ENCODE measurements at places on chromosomes 3 and 15. TPM values are rescaled to one million over a fixed set of nuclear protein-coding genes. Genes with fewer than 3 reads are reported as not detected.

DNA sequence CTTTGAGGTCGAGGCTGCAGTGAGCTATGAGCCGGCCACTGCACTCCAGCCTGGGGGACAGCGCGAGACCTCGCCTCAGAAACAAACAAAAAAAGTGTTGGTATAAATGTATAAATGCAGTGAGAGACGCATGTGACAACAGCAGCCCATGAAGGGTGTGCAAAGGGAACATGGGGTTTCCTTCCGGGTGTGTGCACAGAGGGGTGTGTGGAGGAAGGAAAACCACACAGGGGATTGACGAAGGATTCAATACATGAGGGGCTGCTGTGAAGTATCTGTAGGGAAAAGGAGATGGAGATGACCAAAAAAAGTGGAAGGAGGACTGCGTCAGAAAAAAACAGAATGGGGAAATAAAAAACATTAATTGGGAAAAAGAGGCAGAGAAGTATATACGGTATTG lies 1.1 kb downstream of the MTFMT start:
- H3K27ac ChIP-seq, result peak overlapping the region; percentile 5
- no peaks in the 10 kb centered on the region for H3K27me3 ChIP-seq
- no peaks in the 10 kb centered on the region for H3K36me3 ChIP-seq
- DNase-seq, result no peak
- no peaks in the 10 kb centered on the region for H3K4me1 ChIP-seq
- H3K4me3 ChIP-seq, result peak overlapping the region; percentile 75

DNA sequence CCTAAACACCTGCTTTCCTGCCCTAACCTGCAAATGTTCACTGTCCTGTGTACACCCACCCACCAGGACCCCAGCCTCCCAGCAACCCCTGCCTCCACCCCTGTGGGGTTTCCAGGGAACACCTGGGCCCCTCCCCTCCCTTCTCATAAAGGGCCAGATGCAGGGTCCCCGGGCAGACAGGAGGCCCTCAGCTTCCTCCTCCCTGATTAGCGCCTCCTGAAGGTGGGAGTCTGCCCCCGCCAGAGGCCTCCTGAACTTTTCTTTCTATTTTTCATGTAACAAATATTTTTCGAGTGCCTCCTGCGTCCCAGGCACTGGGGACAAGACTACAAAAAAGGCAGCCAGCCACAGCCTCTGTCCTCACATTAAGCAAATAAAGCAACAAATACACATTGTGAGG lies 135.4 kb upstream of the LINGO1 start:
- H3K4me3 ChIP-seq, result no peak overlapping the region
- H3K36me3 ChIP-seq, result no peaks in the 10 kb centered on the region
- no peaks in the 10 kb centered on the region for H3K27me3 ChIP-seq
- H3K4me1 ChIP-seq, result no peaks in the 10 kb centered on the region
- H3K27ac ChIP-seq, result no peak overlapping the region
- DNase-seq, result no peak

DNA sequence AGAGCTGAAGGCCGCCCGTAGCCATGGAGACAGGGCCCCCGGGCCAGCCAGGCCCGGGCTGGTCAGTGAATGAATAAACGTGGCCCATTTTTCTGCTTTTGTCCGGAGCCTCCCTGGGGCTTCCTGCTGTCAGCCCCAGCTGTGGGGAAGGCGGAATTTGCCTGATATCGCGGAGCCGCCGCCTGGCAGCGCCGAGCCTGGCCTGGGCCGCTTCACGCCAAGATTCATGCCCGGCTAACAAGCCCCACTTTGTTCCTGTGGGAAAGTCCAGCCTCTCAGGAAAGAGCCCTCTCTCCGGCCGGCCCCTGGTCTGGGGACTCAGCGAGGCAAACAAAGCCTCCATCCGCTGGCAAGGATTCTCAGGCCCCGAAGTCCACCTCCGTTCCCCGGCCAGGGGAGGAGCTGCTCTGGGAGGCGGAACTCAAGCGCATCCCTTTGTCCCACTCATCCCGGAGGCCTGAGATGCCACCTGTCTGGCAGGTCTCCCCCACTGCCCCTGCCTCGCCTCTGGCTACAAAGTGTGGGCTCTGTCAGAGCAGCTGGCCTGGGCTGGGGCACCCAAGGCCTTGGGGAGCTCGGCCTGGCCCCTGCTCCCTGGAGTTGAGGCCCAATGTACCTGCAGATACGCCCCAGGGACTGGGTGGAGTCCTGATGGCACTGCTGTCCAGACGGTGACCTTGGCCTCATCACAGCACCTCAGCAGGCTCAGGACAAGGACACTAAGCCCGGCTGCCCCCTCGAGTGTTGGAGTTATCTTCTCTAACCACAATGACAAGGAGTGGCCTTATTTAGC lies 51.6 kb upstream of the SLC6A11 start:
- H3K4me3 ChIP-seq, result no peak overlapping the region
- no peak overlapping the region for H3K27ac ChIP-seq
- no peaks in the 10 kb centered on the region for H3K27me3 ChIP-seq
- no peak for DNase-seq
- H3K36me3 ChIP-seq, result no peaks in the 10 kb centered on the region
- H3K4me1 ChIP-seq, result no peaks in the 10 kb centered on the region

DNA sequence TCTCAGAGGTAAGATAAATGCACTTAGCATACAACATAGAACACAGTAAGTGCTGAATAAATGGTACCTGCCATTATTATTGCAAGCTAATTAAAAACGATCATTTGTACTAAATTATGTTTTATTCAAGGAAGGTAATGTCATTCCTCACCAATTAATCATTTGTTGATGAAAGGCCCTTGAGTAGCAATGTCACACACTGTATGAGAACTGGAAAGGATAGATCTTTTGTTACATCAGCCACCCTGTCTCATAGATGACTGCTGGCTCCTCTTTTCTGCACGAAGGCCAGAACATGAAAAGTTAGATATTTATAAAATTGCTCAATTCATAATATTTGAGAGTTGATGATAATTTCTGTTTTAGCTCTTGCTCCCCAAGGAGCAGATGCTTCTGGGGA lies 415.4 kb downstream of the RBMS3 start:
- H3K27ac ChIP-seq, result peak overlapping the region; percentile 73
- H3K27me3 ChIP-seq, result no peaks in the 10 kb centered on the region
- H3K36me3 ChIP-seq, result no peaks in the 10 kb centered on the region
- DNase-seq, result no peak

GRCh38 chr15:55954862-55955605 lies 38.4 kb downstream of the NEDD4 start:
- H3K27ac ChIP-seq, result no peak overlapping the region
- no peak overlapping the region for H3K4me3 ChIP-seq
- no peak for DNase-seq
- no peaks in the 10 kb centered on the region for H3K4me1 ChIP-seq
- no peaks in the 10 kb centered on the region for H3K36me3 ChIP-seq

DNA sequence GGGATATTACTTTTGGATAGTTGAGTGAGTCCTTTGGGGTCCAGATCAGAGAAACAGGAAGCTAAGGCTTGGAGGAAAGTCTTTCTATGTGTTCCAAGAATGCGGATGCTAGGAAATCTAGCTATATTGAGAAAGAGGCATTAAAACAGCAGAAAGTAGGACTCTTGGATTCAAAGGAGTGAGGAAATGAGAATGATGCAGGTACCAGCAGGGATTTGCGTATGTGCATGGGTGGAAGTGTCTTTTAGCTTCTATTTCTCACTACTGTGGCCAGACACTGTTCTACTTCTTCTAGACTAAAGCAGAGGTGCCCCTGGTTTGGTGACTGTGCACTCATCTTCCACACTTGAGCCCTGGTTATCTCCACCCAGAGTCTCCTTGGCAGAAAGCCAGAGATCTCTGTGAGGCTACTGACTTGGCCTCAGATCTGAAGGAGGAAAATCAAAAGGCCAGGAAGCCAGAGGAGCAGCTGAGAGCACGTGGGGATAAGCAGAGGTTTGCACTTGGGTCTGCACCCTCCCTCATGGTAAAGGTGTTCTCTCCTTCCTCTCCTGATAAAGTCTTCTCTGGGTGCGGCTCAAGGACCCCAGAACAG lies 44.3 kb downstream of the ATP2B2 start:
- no peaks in the 10 kb centered on the region for H3K4me1 ChIP-seq
- H3K27ac ChIP-seq, result no peak overlapping the region
- no peaks in the 10 kb centered on the region for H3K27me3 ChIP-seq
- no peak overlapping the region for H3K4me3 ChIP-seq
- DNase-seq, result no peak
- no peaks in the 10 kb centered on the region for H3K36me3 ChIP-seq

DNA sequence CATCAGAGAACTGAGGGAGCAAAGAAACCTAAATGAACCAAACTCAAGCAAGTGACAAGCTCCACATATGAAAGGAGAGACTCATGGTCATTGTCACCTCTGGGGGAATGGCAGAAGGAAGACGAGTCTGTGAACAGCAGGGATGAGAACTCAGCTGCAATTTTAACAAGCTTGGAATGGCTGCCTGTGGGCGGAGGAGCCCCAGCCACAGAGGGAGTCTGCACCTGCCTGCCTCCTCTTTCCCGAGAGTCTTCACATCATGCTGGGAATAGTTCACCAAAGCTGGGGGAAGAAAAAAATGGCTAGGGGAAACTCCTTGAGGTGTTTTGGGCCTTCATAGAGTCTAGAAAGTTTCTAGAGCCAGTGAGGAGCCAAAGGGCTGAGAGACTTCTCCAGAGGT lies 21.3 kb upstream of the BHLHE40 start:
- H3K36me3 ChIP-seq, result no peaks in the 10 kb centered on the region
- no peak overlapping the region for H3K27ac ChIP-seq
- DNase-seq, result no peak
- H3K4me1 ChIP-seq, result no peaks in the 10 kb centered on the region

DNA sequence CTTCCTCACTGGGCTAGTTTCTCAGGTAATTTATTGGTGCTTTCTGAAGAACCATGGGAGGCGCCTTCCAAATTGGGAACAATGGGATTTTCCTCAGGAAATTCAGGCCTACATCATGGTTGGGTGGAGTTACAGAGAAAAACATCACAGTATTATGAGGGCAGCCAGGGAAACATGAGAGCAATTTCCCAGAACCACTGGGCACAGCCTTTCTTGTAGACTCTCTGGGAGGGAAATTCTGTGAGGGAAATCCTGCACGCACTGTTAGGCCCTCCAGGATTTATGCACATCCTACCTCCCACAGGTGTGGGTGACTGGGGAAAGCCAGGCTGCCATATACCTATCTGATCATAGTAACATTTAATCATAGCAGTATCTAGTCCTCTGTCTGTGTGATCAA lies 13.2 kb downstream of the POPDC2 start:
- no peak overlapping the region for H3K4me3 ChIP-seq
- DNase-seq, result no peak
- peak overlapping the region; percentile 66 for H3K27ac ChIP-seq
- peaks cover 5% of the 10 kb centered on the region for H3K4me1 ChIP-seq

- no peaks in the 10 kb centered on the region for H3K36me3 ChIP-seq
- H3K27ac ChIP-seq, result no peak overlapping the region
- no peaks in the 10 kb centered on the region for H3K4me1 ChIP-seq
- H3K4me3 ChIP-seq, result no peak overlapping the region
- DNase-seq, result no peak
- H3K27me3 ChIP-seq, result no peaks in the 10 kb centered on the region
These were observed 1.4 kb upstream of the GHSR start for GRCh38 chr3:172449466-172450149.

DNA sequence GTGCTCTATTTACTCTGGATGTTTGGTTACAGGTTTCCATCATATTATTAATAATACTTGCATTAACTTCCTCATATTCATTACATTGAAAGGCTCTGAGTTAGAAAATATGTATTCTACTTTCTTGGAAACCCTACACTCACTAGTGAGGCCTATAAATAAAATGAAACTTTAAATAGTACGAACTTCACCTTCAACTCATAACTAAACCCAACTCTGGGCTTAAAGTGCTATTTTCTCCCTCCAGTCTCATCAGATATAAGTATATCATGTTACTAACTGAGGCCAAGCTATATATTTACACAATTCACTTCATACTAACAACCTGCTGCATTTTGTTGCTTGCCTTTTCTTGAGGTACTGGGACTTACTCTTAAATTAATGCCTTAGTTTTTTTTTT lies 306.7 kb downstream of the TIGIT start:
- H3K27me3 ChIP-seq, result no peaks in the 10 kb centered on the region
- no peak overlapping the region for H3K27ac ChIP-seq
- no peaks in the 10 kb centered on the region for H3K4me1 ChIP-seq

DNA sequence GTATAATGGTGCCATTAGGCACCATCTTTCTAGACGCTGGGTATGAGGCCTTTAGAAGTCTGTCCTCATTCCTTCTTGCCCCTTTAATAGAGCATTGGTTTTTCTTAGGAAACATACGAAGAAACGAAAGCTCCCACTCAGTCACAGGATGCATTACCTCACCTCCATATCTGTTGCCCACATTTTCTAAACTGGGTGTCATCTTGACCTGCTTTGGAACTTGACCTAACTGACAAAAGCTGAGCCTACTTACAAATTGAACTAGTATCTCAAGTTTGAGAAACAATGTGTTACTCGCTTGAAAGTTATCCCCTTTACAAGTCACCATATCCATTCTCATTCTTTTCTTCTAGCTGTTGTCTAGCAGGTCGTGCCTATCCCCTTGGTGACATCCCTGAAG lies 102.7 kb downstream of the VPS8 start:
- H3K4me1 ChIP-seq, result no peaks in the 10 kb centered on the region
- no peak for DNase-seq
- H3K36me3 ChIP-seq, result no peaks in the 10 kb centered on the region
- H3K27ac ChIP-seq, result no peak overlapping the region
- no peak overlapping the region for H3K4me3 ChIP-seq
- no peaks in the 10 kb centered on the region for H3K27me3 ChIP-seq

DNA sequence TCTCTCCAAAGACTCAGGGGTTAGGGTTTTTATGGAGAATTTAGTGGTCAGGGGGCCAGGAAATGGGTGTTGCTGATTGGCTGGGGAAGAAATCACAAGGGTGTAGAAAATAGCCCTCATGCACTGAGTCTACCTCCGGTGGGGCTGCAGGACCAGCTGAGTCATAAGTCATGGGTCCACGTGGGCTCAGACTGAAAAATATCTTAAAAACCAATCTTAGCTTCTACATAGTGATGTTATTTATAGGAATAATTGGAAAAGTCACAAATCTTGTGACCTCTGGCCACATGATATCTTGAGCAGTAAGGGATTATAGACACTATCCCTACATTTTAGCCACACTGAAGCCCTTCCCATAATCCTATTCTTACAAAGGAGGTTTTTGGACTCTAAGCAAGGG lies 224.0 kb downstream of the DPH6 start:
- H3K36me3 ChIP-seq, result no peaks in the 10 kb centered on the region
- H3K4me3 ChIP-seq, result no peak overlapping the region
- DNase-seq, result no peak
- H3K27ac ChIP-seq, result no peak overlapping the region
- no peaks in the 10 kb centered on the region for H3K27me3 ChIP-seq
- H3K4me1 ChIP-seq, result no peaks in the 10 kb centered on the region

GRCh38 chr3:45446706-45447105 lies 58.3 kb downstream of the LARS2 start:
- no peaks in the 10 kb centered on the region for H3K27me3 ChIP-seq
- H3K36me3 ChIP-seq, result no peaks in the 10 kb centered on the region
- H3K4me3 ChIP-seq, result no peak overlapping the region

ACP3 gene
- 5.6 TPM for total RNA-seq

SSUH2 gene
- total RNA-seq, result not detected

NFKBIZ gene
- total RNA-seq, result 119 TPM

ABI3BP gene
- total RNA-seq, result 50.0 TPM

CYP1A2 gene
- total RNA-seq, result not detected

BCL2A1 gene
- total RNA-seq, result 1.3 TPM

CFAP161 gene
- total RNA-seq, result not detected

Measured in uterus (tissue), 4 donors.